CD4-positive, CD25-positive, alpha-beta regulatory T cell (primary cell): ENCODE measurements at places on chromosomes 6 and 20. TPM values are rescaled to one million over a fixed set of nuclear protein-coding genes. Genes with fewer than 3 reads are reported as not detected.

Gene ULBP3
- 1.2 TPM for polyA plus RNA-seq

Gene ECT2L
- 0.09 TPM for polyA plus RNA-seq

- DNase-seq, result no peak
Measured at GRCh38 chr6:71332012-71332411, 43.4 kb downstream of the OGFRL1 start.

Gene CDKN1A
- polyA plus RNA-seq, result 1.4 TPM

Gene ADGRF4
- not detected for polyA plus RNA-seq

- DNase-seq, result no peak
Measured at GRCh38 chr6:3471711-3472110, 14.9 kb upstream of the SLC22A23 start.
